ENCODE measurements at places on chromosomes 2 and 18.

DNA sequence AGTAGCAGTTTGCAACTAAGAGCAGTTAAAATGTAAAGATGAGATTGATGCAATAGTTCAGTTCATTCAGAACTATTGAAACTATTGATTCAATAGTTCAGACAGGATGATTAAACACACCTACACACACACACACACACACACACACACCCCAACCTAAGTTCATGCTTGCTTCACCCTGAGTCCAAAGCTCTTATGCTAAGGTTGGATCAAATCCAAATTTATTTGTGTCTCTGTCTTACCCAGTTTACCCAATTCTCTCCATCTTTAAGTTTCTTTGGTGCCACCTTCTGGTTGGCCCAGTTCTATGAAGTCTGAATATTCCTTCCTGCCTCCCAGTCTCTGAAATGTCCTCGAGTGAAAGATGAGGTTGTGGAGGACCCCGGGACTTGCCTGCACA is 5.1 kb downstream of the SERPINB8 start:
- DNase-seq, result peak; percentile 11

DNA sequence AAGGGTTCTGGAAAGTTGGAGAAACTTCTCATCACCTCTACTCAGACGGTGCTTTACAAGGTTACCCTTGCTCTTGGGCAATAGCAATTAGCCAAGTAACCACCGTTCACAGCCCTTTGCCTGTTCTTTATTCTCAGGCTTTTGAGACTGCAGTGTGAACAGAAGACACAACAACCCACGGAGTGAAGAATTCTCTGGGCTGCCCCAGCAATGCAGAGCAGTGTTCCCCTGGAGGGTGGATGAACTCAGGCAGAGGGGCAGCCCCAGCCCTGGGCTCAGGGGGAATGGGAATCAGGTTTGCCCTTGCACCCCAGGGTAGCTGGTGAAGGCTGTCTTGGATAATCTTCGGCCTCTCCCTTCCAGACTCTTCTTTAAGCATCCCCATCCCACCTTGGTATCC is 69.1 kb downstream of the MCFD2 start:
- no peak for DNase-seq

DNA sequence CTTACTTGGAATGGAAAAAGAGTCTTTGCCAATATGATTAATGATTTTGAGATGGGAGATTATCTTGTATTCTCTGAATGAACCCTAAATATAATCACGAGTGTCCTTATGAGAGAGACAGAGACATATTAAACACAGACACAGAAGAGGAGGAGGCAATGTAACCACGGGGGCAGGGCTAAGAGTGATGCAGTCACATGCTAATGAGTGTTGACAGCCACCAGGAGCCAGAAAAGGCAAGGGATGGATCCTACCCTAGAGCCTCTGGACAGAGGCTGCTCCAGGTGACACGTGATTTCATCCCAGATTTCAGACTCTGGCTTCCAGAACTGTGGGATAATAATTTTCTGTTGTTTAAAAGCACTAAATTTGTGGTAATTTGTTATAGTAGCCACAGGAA is 679.6 kb downstream of the MBD2 start:
- no peak for DNase-seq

DNA sequence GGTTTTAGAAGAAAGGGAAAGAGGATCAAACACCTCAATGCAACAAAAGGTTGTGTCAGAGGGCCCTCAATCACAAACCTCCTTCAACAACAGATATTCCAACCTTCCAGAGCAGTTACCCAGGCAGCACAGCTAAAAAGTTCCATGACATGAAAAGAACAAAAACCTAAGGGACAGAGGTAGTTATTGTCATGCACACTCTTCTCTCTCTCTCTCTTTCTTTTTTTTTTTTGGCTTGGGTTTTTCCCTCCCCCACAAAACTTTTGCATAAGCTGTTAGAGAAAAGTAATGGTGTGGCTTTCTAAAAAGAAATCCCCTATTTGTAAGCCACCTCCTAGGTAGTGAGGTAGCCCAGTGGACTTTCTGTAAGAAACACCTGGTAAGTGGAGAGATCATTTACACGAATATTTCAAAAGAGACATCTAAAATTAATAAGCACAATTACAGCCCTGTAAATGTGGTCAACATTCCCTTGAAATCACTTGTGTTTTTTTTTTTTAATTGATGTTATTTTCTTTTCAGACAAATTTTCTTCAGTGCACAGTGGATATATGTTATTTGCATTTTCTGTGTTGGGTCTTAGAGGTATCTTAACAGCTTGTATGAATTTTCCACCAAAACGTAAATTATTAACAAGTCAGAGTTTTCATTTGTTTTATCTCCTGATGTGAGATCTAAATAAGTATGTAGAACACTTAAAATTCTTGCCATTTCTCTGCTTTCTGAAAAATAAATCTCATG is 48.4 kb downstream of the ZEB2 start:
- DNase-seq, result no peak

GRCh38 chr2:191345788-191346187 is 100.6 kb downstream of the MYO1B start:
- no peak for DNase-seq

GRCh38 chr18:23189099-23189498 is 53.8 kb downstream of the CABLES1 start:
- DNase-seq, result no peak

DNA sequence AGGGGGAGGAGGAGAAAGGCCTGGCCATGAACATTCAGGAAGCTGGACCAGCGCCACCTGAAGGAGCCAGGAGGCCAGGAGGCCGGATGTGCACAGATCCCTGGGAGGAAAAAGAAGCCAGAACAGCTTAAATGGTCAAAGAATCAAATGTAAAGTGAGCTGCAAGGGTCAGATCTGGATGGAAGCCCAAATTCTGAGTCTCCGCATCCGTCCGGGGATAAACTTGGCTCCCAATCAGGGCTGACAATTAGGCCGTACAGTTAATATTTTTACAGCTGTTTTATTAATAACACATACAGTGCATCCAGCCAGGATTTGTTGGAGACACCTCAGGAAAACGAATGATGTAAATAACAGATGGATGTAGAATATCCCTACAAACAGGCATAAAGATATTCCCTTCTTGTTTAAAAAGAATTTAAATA is 495.1 kb upstream of the TCF4 start:
- no peak for DNase-seq

- DNase-seq, result no peak
Measured at GRCh38 chr18:48698707-48699106, 159.9 kb downstream of the CTIF start.

DNA sequence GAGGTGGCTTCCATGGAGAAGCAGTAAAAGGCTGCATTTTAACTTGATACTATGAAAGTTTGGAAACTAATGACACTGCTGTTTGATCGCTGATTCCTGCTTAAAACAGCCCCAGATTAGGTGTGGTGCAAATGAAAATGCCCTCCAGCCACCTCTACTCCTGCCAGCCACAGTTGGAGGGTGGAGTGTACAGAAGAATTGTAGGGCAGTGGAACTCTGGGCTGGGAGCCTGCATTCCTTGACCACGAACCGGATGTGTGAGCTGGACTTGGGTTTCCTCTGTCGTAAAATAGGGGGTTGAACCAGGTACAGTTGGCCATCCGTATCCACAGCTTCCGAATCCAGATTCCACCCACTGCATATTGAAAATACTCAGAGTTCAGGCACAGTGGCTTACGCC is 84.6 kb upstream of the RFX8 start:
- no peak for DNase-seq

- no peak for DNase-seq
Measured at GRCh38 chr2:231047274-231047922, 9.3 kb upstream of the PSMD1 start.

DNA sequence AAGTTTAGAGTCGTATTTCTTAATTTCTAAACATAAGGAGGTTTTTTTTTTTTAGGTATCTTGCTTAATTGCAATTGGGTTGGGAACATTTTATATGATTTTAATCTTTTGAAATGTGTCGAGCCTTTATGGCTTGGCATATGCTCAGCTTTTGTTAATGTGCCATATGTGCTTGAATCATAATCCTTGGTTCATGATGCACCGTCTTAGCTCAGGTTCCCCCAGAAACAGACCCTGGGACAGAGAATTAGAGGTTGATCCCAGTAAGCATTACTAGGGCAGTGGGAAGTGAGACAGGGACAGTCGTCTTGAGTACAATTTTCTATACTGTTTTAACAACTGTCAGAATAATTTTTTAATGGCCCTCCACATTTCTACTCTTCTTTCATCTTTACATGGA is 9.3 kb downstream of the CHCHD5 start:
- DNase-seq, result no peak

DNA sequence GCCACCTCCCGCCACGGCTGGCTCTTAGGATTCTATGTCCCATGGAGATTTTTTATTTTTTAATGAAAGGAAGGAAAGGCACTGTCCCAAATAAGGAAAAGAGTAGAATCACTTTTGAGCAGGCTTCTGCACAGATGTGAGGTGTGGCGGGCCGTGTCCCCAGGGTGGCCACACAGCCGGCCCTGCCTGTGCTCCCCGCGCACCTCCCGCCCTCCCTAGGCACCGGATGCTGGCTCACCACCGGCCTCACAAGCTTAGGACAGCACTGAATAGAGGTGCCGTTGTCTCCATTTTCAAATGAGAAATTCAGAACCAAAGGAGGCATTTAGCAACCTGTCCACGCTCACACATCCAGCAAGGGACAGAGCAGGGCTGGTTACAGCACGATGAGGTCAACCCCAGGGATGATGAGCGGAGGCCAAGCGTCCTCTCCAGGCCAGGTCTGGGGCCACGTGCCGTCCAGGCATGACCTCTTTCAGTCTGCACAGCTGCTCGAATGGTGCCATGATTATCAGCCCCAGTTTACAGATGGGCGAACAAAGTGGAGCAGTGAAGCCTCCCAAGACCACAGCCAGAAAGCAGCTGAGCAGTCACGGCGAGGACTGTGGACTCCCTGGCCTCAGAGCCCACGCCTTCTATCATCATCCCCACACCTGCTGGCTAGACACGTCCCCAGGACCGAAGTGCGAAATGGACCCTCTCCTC is 20.7 kb upstream of the TEX51 start:
- DNase-seq, result no peak

DNA sequence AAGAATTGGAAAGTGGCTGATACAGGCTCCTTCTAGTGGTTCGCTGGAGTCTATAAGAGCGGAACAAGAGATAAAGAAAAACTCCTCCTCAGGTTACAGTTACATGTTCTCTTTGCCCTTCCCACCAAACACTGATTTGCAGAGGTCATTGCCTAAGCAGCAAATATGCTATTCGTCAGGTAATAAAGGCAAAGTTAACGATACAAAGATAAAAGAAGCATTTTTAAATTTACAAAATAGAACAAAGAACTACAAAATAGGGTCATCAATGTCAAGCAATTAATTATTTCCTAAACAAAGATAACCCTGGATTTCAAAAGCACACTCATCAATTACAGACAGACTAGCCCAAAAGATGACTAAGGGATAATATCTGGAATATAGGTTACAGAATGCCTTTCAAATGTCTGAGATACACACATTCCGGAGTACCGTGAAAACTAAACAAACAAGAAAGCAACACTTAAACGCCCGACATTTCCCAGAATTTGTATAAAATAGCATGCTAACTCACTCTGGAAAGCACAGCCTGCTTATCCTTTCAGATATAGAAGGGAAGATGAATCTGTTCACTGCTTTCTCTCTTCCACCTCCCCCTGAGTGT is 186.4 kb downstream of the MREG start:
- peak; percentile 84 for DNase-seq

DNA sequence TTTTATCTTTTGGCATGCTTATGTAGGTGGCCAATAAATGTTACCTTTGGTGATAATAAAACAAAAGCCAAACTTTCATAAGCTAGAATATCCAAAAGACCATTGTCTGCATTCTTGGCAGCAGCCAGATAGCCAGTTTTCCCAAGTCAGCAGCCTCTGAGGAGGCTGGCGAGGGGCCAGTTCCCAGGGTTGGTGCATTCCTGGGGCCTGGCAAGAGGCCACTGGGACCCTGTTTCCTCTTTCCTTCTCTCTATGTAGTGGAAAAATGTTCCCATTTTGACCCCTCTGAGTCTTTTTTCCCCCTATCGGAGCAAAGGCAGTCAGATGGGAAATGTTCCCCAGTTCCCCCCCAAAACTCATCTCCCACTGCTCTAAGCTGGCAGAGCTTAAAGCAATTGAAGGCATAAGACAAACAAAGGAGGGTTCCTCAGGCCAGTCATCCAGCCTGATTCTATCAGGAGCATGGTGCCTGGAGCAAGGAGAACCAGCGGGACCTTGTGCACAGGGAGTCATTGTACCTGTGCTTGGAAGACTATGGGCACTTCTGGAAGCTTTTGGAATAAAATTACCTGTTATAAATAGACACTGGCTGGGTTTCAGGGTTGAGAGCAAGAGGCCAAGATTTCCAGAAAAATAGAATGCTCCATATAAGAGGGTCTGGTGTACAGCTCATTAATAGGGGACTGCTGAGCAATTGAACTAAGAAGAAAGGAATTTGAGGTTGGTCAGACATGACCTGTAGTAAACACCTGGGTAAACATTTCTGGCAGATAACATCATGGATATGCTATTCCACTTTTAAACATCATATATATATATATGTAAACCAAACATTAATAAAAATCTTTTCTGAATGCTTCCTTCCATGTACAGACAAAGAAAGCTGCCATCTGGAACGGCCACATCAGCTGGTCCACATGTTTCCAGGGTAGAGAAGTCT is 63.4 kb downstream of the NCKAP5 start:
- DNase-seq, result peak; percentile 17

- no peak for DNase-seq
Measured at GRCh38 chr2:63840081-63840784, 1.5 kb upstream of the UGP2 start.
